ENCODE measurements at places on chromosomes 5 and 9. TPM values are rescaled to one million over a fixed set of nuclear protein-coding genes. Genes with fewer than 3 reads are reported as not detected.

The HTR1A gene
- total RNA-seq = not detected

DNA sequence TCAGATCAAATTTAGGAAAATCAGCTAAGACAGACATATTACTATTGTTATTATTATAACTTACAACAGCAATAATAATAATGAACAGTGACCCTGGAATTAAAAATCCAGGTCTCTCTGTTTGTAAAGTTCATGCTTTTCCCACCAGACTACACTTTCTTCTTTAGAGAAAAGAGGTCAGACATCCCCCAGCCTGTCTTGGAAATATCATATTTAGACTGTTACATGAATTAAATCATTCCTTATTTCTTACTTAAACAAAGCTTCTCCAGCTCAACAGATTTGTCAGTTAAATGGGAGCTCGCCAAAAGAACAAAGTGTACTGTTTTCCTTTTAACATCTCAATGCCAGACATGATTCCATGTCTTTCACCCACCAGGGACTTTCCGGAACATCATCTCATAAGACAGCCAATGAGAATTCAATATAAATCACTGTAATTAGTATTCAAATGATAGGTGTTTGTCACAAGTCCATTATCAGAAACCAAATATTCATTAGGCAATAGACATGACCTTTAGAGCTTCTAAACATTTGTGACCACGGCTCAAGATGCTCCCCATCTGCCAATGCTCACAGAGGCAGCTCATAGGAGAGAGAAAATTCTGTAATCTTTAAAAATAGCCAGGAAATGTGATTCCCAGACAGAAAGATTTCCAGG is 351.9 kb downstream of the ENC1 start:
- H3K36me3 ChIP-seq = no peaks in the 10 kb centered on the region
- H3K4me3 ChIP-seq = no peak overlapping the region
- H3K27ac ChIP-seq = no peak overlapping the region

DNA sequence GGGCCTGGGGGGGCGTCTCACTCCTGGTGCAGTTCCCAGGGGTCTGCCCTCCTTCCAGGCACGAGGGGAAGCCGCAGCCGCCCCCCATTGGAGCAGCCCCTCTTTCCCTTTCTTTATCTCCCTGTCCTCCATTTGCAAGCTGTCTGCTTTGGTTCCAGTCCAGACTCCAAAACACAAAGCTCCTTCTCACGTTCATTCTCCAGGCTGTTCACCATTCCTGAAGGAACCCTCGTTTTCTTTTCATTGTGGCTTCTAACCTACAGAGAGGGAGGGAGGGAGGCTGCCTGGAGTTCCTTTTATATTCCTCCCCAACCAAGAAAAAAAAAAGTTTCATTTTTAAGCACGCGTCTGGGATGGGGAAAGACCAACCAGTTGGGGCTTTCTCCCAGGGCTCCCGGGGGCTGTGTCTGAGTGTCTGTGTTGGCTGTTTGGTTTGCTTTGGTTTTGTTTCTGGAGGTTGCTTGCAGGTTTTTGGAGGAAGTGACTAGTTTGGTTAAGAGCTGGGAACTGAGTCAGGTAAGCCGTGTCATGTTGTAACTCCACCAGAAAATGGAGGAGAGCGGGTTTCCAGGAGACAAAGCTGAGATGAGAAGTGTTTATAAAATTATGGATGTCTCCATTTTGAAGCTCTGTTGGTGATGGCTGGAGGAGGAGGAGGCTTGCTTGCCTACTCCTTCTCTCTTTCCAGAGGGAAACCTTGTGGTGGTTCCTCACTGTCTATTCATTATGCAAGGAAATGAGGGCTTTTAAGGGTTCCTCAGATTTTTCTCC is 1.6 kb downstream of the ZNF462 start:
- DNase-seq = peak; percentile 43
- H3K27me3 ChIP-seq = peaks cover 9% of the 10 kb centered on the region
- H3K4me3 ChIP-seq = peak overlapping the region; percentile 68
- H3K4me1 ChIP-seq = peaks cover 7% of the 10 kb centered on the region
- no peaks in the 10 kb centered on the region for H3K36me3 ChIP-seq

- H3K4me3 ChIP-seq = no peak overlapping the region
- no peaks in the 10 kb centered on the region for H3K4me1 ChIP-seq
Observed at GRCh38 chr5:84650429-84650828, 265.7 kb upstream of the EDIL3 start.

The KLHL3 gene
- 4.1 TPM for total RNA-seq

GRCh38 chr5:147621016-147621415 is 111.1 kb upstream of the DPYSL3 start:
- no peaks in the 10 kb centered on the region for H3K4me1 ChIP-seq
- H3K27ac ChIP-seq = no peak overlapping the region
- no peak for DNase-seq
- H3K4me3 ChIP-seq = no peak overlapping the region
- no peaks in the 10 kb centered on the region for H3K36me3 ChIP-seq

- no peak overlapping the region for H3K4me3 ChIP-seq
- DNase-seq = no peak
- H3K4me1 ChIP-seq = peaks cover 7% of the 10 kb centered on the region
- H3K36me3 ChIP-seq = no peaks in the 10 kb centered on the region
- H3K27me3 ChIP-seq = no peaks in the 10 kb centered on the region
- no peak overlapping the region for H3K27ac ChIP-seq
Observed at GRCh38 chr5:107306594-107306993, 364.1 kb downstream of the EFNA5 start.

GRCh38 chr5:3789519-3790193 is 194.0 kb downstream of the IRX1 start:
- no peak for DNase-seq
- no peaks in the 10 kb centered on the region for H3K36me3 ChIP-seq
- H3K4me1 ChIP-seq = no peaks in the 10 kb centered on the region
- no peak overlapping the region for H3K4me3 ChIP-seq
- no peaks in the 10 kb centered on the region for H3K27me3 ChIP-seq

The CCNI2 gene
- total RNA-seq = not detected

DNA sequence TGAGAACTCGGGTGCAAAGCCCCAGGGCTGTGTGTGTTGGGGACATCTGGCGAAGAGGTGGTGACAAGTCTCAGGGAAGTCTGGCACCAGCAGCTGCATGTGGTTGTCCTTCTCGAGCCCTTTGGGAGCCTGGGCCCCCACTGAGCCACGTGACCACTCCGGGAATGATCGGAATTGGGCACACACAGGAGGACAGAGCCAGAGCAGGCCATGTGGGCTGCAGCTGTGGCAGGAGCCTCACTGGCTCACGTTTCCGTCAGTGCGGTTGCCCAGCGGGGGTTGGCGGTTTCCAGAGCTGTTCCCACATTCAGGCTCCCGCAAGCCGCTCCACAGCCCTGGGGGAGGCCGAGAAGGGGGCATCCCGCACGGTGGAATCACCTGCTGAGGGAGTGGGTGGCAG is 6.8 kb upstream of the CEL start:
- H3K27ac ChIP-seq = no peak overlapping the region
- H3K4me1 ChIP-seq = no peaks in the 10 kb centered on the region
- H3K27me3 ChIP-seq = no peaks in the 10 kb centered on the region
- DNase-seq = peak; percentile 40
- peaks cover 61% of the 10 kb centered on the region for H3K36me3 ChIP-seq

The ANKRD18B gene
- 13.4 TPM for total RNA-seq

GRCh38 chr9:15390201-15390600 is 32.5 kb upstream of the SNAPC3 start:
- no peak overlapping the region for H3K4me3 ChIP-seq
- no peak overlapping the region for H3K27ac ChIP-seq
- H3K4me1 ChIP-seq = no peaks in the 10 kb centered on the region

DNA sequence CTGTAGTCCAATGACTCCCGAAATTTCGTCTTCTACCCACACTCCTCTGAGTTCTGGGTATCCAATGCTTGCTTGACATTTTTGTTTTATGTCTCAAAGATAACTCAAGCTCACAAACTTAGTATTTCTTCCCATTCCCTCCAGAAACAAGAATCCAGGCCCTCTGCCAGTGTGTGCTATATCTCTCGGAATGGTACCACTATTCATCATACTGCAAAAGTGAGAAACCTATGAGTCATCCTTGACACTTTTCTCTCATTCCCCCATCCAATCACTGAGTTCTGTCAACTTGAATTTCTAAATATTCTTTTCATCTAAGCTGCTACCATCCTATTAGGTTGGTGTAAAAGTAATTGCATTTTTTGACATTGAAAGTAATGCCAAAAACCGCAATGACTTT is 9.8 kb downstream of the SLC12A2 start:
- no peak for DNase-seq
- H3K27me3 ChIP-seq = no peaks in the 10 kb centered on the region
- H3K36me3 ChIP-seq = no peaks in the 10 kb centered on the region
- H3K27ac ChIP-seq = no peak overlapping the region

GRCh38 chr5:57613741-57614140 is 131.1 kb upstream of the ACTBL2 start:
- H3K27me3 ChIP-seq = no peaks in the 10 kb centered on the region
- no peak overlapping the region for H3K27ac ChIP-seq
- H3K4me3 ChIP-seq = no peak overlapping the region
- peak; percentile 36 for DNase-seq

DNA sequence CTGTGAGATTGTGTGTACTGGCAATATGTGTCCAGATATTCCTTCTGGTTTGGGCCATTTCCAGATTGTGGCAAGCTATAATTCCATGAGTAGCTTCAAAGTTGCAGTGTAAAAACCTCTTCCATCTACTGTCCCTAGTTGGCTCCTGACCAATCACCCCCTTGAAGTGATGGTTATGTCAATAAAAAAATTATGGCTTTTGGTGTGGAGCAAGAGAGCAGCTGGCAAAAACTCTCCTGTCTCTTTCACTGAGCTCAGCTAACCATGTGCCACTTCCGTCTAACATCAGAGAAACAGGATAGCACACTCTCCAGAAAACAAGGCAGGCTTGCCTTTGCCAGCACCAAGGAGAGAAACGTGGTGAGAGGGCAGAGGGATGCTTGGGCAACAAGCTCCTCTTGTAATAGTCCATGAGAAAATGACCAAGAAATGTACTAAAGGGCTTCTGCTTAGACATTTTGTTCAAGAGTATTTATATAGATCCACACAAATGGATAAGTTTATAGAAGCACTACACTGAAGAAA is 914.4 kb upstream of the SEMA6A start:
- H3K27me3 ChIP-seq = no peaks in the 10 kb centered on the region
- H3K4me1 ChIP-seq = no peaks in the 10 kb centered on the region
- no peaks in the 10 kb centered on the region for H3K36me3 ChIP-seq
- DNase-seq = no peak
- no peak overlapping the region for H3K4me3 ChIP-seq

The DMRTA1 gene
- under 0.01 TPM for total RNA-seq

- H3K36me3 ChIP-seq = no peaks in the 10 kb centered on the region
- no peaks in the 10 kb centered on the region for H3K27me3 ChIP-seq
Observed at GRCh38 chr5:151255621-151256286, 2.8 kb downstream of the GM2A start.

The NUP214 gene
- total RNA-seq = 7.9 TPM

The DCAF10 gene
- total RNA-seq = 19.4 TPM

DNA sequence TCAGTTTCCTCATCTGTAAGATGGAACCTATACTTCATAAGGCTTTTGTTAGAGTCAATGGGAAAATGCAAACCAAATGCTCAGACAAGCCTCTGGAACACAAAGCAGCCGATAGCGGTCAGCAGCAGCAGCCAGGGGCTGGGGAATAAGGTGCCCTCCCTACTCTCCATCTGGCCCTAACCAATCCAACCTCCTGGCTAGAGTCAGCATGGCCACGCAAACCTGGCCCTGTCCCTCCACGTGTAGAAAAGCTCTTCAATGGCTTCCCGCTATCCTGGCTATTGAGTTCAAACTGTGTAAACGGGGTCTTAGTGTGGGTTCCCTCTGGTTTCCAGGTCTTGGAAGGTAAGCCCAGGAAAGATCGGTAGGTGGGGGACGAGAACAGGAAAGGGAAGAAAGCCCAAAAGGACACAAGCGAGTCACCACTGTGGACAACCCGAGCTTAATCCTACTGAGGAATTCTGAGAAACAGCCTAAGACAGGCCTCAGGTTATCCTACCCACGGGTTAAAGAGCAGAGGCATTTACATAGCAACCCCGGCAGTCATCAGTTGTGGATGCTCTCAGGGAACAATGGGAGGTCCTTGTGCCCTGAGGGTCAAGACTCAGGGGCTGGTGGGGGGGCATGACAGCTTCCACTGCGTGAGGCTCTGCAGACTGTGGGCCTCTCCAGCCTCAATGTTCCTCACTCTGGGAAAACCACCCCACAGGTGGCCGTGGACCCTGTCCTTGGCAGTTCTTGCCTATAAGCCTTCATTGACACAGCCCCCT is 30.9 kb downstream of the FABP6 start:
- no peak overlapping the region for H3K27ac ChIP-seq
- no peak overlapping the region for H3K4me3 ChIP-seq
- no peaks in the 10 kb centered on the region for H3K27me3 ChIP-seq
- H3K36me3 ChIP-seq = peaks cover 2% of the 10 kb centered on the region

DNA sequence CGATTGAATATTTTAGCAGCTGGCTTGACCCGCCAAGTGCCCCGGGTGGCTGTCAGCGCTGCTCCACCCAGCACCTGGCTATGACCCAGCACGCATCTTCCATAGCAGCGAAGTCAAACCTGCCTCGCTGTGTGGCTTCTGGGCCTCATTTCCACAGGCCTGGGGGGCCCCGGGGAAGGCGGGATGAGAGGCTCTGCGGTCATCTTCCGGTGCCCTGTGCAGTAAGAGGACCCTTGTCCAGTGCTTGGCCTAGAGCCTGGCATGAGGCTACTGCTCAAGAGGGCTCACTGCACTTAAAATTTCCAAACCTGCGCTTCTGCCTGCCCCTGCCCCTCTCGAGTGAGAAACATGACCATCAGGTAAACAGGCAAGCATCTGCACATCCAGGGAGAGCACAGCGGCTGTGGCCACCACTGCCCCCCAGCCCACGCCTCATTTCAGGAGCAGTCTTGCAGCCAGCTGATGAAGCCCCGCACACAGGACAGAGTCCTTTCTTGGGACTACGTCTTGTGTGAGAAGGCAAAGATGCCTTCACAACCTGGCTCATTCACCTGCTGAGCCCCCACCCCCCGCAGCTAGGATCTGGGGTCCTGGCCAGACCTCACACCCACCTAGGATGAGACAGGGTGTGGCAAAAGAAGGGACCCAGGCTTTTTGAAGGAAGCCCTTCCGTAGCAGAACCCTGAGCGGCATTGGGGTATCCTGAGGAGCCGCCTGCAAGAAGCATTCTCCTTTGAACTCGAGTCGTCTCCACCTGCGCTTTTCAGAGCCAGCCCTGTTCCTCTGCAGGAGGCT is 69.5 kb upstream of the UNC5A start:
- H3K4me1 ChIP-seq = no peaks in the 10 kb centered on the region
- peaks cover 92% of the 10 kb centered on the region for H3K27me3 ChIP-seq
- H3K36me3 ChIP-seq = no peaks in the 10 kb centered on the region
- no peak overlapping the region for H3K4me3 ChIP-seq
- DNase-seq = no peak

The PLAC8L1 gene
- not detected for total RNA-seq

The FOXD4L5 gene
- total RNA-seq = under 0.01 TPM

The CDC20B gene
- not detected for total RNA-seq

DNA sequence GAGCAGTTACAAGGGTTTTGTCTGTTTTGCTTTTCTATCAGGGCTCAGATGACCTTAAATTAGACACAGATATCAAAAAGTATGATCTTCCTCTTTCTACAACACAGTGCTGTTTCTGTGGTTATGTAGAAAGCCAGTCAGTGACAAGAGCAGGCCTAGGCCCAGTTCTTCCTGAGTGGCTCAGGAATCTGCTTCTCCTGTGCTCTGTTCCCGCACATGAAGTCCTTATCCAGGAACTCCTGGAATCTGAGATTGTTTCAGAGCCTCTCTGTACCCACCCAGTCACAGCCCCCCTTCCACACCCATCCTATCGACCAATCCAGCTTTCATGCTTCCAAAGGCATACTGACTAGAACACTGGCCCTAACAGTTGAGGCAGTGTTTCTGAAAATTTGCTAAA is 40.4 kb upstream of the SMU1 start:
- H3K36me3 ChIP-seq = peaks cover 37% of the 10 kb centered on the region
- no peak for DNase-seq
- H3K27ac ChIP-seq = no peak overlapping the region
- no peaks in the 10 kb centered on the region for H3K27me3 ChIP-seq

The ASPN gene
- total RNA-seq = under 0.01 TPM

The DND1 gene
- under 0.01 TPM for total RNA-seq

Data from IMR-90 (cell line).